Thoracic aorta (tissue), 2 donors: ENCODE measurements at places on chromosomes 2 and 18. TPM values are rescaled to one million over a fixed set of nuclear protein-coding genes. Genes with fewer than 3 reads are reported as not detected.
A peak's percentile ranks its signal among the peaks of the same experiment; 100 is the strongest.

DNA sequence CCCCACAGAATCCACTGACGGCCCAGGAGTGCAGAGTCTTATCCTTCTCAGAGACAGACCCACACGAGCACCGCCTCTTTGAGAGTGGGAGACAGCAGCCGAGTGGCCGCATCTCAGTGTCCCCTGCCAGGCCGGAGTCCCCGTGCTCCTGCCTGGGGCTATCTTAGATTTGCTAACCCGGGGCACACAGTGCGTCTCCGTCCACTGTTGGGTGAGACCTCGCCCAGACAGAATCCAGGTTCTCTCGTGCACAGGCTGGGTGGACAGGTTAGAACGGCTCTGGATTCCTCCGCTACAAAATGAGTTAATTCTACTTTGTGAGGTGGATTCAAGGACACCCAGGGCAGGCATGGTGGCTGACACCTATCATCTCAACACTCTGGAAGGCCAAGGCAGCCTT lies 88.3 kb downstream of the ZNF516 start:
- no peak overlapping the region for H3K4me3 ChIP-seq
- no peaks in the 10 kb centered on the region for H3K27me3 ChIP-seq
- no peaks in the 10 kb centered on the region for H3K4me1 ChIP-seq
- H3K36me3 ChIP-seq = no peaks in the 10 kb centered on the region
- no peak overlapping the region for H3K27ac ChIP-seq
- DNase-seq = no peak

- no peak overlapping the region for H3K4me3 ChIP-seq
- no peaks in the 10 kb centered on the region for H3K36me3 ChIP-seq
- no peaks in the 10 kb centered on the region for H3K4me1 ChIP-seq
- no peaks in the 10 kb centered on the region for H3K27me3 ChIP-seq
Measured at GRCh38 chr2:238632181-238633060, 205.7 kb downstream of the ASB1 start.

DNA sequence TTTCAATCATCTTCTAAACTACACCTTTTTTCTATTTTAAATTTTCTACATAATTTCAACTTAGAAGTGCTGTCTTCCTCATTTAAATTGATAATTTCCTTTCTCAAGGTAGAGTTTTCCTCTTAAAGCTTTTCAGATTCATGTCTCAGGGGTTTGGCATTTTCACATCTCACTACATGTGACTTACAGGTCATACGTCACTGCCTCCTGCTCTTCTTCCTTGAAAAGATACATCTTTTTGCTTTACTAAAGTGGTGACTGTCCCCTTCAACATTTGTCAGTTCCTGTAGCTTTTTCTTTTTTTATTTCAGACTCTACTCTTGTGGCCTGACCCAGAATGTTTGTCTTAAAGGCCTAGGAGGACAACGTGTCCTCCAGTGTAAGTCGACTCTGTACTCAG lies 17.1 kb upstream of the RUFY4 start:
- no peaks in the 10 kb centered on the region for H3K36me3 ChIP-seq
- H3K4me3 ChIP-seq = no peak overlapping the region
- no peak for DNase-seq
- no peak overlapping the region for H3K27ac ChIP-seq
- no peaks in the 10 kb centered on the region for H3K4me1 ChIP-seq

DNA sequence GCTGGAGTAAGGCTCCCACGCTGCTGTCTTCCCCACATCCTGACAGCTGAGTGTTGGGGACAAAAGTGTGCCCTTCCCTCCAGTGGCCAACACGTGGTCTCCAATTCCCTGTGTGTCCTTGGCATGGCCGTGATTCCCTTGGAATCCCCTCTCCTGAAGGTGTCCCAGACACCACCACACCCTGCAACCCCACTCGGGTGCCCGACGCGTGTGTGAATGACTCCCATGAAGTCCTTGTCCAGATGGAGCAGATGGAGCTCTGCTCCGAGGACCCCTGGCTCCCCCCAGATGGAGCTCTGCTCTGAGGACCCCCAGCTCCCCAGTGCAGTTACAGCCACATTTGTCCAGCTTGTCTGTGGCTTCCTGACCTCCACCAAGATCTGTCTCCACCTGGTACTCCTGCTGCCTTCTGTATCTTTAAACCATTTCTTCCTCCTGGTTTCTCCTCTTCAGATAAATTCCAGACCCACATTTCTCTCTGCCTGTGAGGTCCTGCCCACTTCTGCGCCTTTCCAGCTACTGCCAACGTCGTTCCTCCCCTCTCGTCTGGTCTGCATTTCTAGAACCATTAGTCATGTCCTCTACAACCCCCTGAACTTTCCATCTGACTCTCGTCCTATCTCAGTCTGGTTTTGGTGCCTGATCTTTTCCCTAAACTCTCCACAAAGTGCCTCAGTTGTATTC lies 86.8 kb upstream of the PXDN start:
- peaks cover 30% of the 10 kb centered on the region for H3K4me1 ChIP-seq
- no peak for DNase-seq
- peak overlapping the region; percentile 95 for H3K27ac ChIP-seq
- H3K4me3 ChIP-seq = no peak overlapping the region
- H3K27me3 ChIP-seq = no peaks in the 10 kb centered on the region

DNA sequence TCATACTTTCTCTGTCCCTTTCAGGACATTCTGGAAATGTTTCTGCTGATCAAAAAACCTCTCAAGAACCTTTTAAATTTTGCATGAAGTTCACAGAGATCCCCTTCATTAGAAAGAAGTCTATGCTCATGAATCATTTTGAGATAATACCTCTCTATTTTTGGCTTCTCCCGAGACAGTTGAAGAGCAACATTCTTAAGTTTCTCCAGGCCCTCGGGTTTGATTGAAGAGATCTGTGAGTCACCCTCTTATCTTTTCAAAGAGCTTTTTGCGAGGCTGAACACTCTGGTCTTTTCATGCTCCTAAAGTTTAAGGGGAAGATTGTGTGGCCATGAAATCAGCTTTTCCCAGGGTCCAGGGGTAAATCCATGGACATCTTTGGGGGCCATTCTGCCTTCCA lies 354.2 kb downstream of the FBXO15 start:
- no peak overlapping the region for H3K4me3 ChIP-seq
- H3K27me3 ChIP-seq = no peaks in the 10 kb centered on the region
- H3K4me1 ChIP-seq = no peaks in the 10 kb centered on the region
- H3K27ac ChIP-seq = no peak overlapping the region

GRCh38 chr2:6337472-6337820 lies 528.3 kb downstream of the CMPK2 start:
- H3K27ac ChIP-seq = no peak overlapping the region
- no peaks in the 10 kb centered on the region for H3K4me1 ChIP-seq
- no peak overlapping the region for H3K4me3 ChIP-seq
- no peaks in the 10 kb centered on the region for H3K36me3 ChIP-seq
- H3K27me3 ChIP-seq = no peaks in the 10 kb centered on the region

DNA sequence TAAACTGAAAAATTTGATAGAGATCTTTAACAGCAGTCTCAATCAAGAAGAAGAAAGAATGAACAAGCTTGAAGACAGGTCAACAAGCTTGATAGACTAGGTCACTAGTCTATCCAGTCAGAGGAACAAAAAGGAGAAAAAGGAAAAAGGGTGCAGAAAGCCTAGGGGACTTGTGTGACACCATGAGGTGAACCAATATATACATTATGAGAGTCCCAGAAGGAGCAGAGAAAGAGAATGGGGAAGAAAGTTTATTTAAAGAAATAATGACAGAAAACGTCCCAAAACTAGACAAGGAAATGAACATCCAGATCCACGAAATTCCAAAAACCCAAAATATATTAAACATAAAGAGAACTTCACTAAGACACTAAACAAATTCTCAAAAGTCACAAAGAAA lies 84.5 kb downstream of the VAPA start:
- no peaks in the 10 kb centered on the region for H3K36me3 ChIP-seq
- H3K4me3 ChIP-seq = no peak overlapping the region
- no peak for DNase-seq
- H3K27me3 ChIP-seq = no peaks in the 10 kb centered on the region
- H3K4me1 ChIP-seq = no peaks in the 10 kb centered on the region

- no peaks in the 10 kb centered on the region for H3K36me3 ChIP-seq
- no peaks in the 10 kb centered on the region for H3K4me1 ChIP-seq
- no peaks in the 10 kb centered on the region for H3K27me3 ChIP-seq
- H3K4me3 ChIP-seq = no peak overlapping the region
- no peak for DNase-seq
- no peak overlapping the region for H3K27ac ChIP-seq
Measured at GRCh38 chr18:24791751-24792545, 331.5 kb downstream of the HRH4 start.

- no peak overlapping the region for H3K27ac ChIP-seq
- no peak for DNase-seq
- H3K36me3 ChIP-seq = no peaks in the 10 kb centered on the region
- H3K4me1 ChIP-seq = no peaks in the 10 kb centered on the region
- no peaks in the 10 kb centered on the region for H3K27me3 ChIP-seq
Measured at GRCh38 chr18:25144820-25145219, 207.1 kb downstream of the ZNF521 start.

DNA sequence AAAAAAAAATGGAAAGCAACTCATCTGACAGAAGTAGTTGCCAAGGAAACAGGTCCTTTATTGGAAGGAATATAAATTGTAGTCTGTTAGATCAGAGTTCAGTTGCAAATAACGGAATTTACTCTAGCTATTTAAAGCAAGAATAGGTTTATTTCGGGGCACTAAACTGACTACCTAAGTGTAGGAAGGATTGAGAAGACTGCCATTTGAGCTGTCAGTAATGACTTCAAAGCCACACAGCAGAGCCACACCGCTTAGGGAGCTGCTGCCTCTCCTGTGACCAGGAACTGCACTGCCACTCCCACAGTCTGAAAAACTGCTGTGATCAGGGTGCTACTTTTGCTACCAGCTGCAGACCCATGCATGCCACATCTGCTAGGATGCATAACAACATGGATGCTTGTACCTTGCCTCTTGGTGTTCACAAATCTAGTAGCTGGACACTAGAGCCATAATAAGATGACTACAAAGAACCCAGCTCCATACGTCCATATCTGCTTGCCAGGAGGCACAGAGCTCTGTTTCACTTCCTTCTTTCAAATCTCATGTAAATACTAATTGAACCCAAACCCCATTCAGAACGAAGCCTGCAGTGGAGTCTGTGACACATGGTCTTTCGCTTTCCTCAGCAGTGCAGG lies 2.2 kb downstream of the DSG2 start:
- H3K4me1 ChIP-seq = peaks cover 3% of the 10 kb centered on the region
- no peak for DNase-seq
- H3K36me3 ChIP-seq = no peaks in the 10 kb centered on the region
- no peak overlapping the region for H3K27ac ChIP-seq

GRCh38 chr2:1727796-1728474 lies 16.4 kb downstream of the PXDN start:
- H3K4me1 ChIP-seq = peaks cover 27% of the 10 kb centered on the region
- no peaks in the 10 kb centered on the region for H3K27me3 ChIP-seq
- H3K27ac ChIP-seq = no peak overlapping the region
- DNase-seq = no peak

GRCh38 chr2:136115183-136115761 lies 2.7 kb downstream of the CXCR4 start:
- peaks cover 23% of the 10 kb centered on the region for H3K4me1 ChIP-seq
- H3K27me3 ChIP-seq = no peaks in the 10 kb centered on the region
- no peaks in the 10 kb centered on the region for H3K36me3 ChIP-seq
- H3K27ac ChIP-seq = no peak overlapping the region

DNA sequence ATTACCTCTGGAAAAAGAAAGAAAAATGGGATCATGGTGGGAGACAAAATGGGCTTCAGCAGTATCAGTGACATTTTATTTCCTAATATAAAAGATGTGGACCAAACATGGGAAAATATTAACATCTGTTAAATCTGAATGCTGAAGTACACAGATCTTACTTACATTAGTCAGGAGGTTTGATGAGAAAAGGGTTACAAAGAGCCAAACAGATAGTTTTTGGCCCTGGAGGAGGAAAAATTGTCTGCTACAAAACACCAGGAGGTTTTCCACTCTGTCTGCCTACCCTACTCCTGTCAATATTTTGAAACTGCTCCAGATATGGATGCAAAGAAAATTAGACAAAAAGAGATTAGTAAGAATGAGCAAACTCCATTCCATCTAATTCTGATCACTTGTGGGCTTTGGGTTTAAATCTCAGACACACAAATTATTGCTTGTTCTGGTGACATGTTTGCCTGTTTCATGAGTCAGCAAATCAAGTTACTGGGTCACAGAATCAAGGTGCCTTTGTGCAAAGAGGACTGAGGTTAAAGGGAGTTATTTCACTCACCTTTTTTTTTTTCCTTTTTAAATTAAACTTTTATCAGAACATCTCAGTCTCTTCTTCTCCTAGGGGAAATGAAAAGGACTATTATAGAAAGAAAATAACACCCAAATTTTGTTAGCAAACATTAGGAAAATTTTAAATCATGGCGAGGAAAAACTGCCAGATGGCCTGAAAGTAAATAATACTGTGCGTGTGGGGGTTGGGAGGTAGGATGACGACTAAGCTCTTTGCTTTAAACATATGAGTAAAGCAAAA lies 87.0 kb upstream of the SPATS2L start:
- no peaks in the 10 kb centered on the region for H3K4me1 ChIP-seq
- DNase-seq = no peak
- no peak overlapping the region for H3K27ac ChIP-seq
- no peaks in the 10 kb centered on the region for H3K27me3 ChIP-seq
- H3K36me3 ChIP-seq = no peaks in the 10 kb centered on the region

DNA sequence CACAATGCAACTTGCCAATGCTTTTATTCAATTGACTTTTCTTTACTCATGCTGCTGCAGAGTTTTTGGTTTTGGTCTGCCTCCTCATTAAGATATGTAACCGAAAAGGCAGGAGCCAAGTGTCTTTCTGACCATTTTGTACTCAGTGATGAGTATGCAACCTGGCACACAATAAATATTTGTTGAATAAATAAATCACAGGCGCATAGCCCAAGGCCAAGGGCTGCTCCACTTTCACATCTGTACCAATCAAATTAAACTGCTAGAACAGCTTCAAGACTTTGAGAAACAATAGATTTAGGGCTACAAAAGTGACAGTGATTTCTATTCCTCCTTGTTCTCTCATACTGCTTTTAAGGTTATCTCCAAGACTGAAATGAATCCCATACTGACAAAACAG lies 828.2 kb downstream of the RNF144A start:
- H3K4me1 ChIP-seq = no peaks in the 10 kb centered on the region
- no peak for DNase-seq
- no peaks in the 10 kb centered on the region for H3K36me3 ChIP-seq
- H3K4me3 ChIP-seq = no peak overlapping the region

- no peak for DNase-seq
- no peak overlapping the region for H3K4me3 ChIP-seq
- H3K27ac ChIP-seq = no peak overlapping the region
Measured at GRCh38 chr2:191544461-191545062, 133.4 kb upstream of the NABP1 start.

- no peaks in the 10 kb centered on the region for H3K27me3 ChIP-seq
- DNase-seq = no peak
- H3K36me3 ChIP-seq = no peaks in the 10 kb centered on the region
Measured at GRCh38 chr2:9681427-9681817, 50.6 kb upstream of the YWHAQ start.

DNA sequence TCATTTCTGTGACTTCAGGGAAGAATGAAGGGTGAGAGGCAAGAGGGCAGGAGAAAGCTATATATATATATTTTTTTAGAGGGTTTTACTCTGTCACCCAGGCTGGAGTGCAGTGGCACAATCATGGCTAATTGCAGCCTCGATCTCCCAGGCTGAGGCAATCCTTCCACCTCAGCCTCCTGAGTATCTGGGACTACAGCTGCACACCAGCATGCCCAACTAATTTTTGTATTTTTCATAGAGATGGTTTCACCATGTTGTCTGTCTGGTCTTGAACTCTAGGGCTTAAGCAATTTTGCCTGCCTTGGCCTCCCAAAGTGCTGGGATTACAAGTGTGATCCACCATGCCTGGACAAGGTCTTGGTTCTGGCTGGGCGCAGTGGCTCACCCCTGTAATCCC lies 3.4 kb downstream of the ATIC start:
- H3K36me3 ChIP-seq = peaks cover 9% of the 10 kb centered on the region
- H3K4me1 ChIP-seq = peaks cover 18% of the 10 kb centered on the region
- no peak overlapping the region for H3K4me3 ChIP-seq

The CYP1B1 gene
- 83.0 TPM for total RNA-seq

The FAHD2A gene
- 11.7 TPM for total RNA-seq

The ACMSD gene
- not detected for total RNA-seq

The LOXHD1 gene
- 5.5 TPM for total RNA-seq

The PRKAG3 gene
- total RNA-seq = not detected

The MC5R gene
- not detected for total RNA-seq
